NCI-H460 (cell line): ENCODE measurements at places on chromosomes 13 and 19.

DNA sequence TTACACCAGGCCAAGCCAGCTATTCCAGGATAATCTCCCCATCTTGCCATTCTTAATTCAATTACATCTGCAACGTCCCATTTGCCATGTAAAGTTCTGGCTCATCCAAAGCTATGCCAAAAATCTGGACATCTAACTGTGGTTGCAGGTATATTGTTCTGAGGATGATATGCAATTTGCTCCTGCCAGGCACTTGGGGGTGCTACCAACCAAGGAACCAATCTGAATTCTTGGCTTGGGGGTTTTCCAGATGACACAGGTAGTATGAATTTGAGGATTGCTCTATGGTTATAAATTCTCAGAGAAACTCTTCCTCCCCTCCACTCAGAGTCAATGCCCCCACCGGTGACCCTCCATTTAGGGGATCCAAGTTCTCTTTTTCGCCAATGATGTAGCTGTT lies 33.0 kb downstream of the CRYL1 start:
- DNase-seq = peak; percentile 38

GRCh38 chr13:44764302-44764692 lies 188.2 kb upstream of the TSC22D1 start:
- DNase-seq = no peak

- DNase-seq = no peak
Measured at GRCh38 chr13:62678039-62678438, 1262.4 kb upstream of the PCDH20 start.

GRCh38 chr13:83121896-83122295 lies 760.4 kb downstream of the SLITRK1 start:
- DNase-seq = no peak

GRCh38 chr19:30682999-30683536 lies 310.9 kb downstream of the ZNF536 start:
- DNase-seq = peak; percentile 35

GRCh38 chr13:60454425-60454824 lies 57.4 kb downstream of the TDRD3 start:
- no peak for DNase-seq

GRCh38 chr19:2236314-2237050 lies at the start of the genes PLEKHJ1 and SF3A2:
Gene PLEKHJ1, minus strand, starts transcription at chr19:2236329. Its CDS starts 81 bp downstream, at chr19:2236248.
Gene SF3A2, plus strand, starts transcription at chr19:2236824. Its CDS starts 6,595 bp downstream, at chr19:2243419.
- peak; percentile 94 for DNase-seq

DNA sequence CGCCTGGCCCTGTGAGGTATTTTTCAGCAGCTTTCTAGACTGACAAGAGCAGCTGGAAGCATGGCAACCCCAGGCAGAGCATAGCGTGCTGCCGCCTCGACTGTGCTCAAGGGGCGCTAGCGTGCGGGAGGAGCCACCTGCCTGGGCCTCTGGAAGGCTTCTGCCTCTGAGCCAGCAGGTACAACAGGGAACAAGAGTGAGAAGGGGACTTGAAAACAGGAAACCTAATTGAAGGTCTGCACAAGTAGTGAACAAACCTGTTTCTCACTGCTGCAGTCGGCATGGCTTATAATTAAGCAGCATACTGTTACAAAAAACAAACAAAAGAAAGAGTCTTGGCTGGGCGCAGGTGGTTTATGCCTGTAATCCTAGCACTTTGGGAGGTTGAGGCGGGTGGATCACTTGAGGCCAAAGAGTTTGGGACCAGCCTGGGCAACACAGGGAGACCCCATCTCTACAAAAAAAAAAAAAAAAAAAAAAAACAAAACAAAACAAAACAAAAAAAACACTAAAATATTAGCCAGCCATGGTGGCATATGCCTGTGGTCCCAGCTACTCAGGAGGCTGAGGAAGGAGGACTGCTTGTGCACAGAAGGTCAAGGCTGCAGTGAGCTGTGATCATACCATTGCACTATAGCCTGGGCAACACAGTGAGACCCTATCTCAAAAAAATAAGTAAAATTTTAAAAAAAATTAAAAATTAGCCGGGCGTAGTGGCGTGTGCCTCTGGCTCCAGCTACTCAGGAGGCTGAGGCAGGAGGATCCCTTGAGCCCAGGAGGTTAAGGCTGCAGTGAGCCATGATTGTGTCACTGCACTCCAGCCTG lies 12.6 kb upstream of the GARRE1 start:
- DNase-seq = peak; percentile 19

DNA sequence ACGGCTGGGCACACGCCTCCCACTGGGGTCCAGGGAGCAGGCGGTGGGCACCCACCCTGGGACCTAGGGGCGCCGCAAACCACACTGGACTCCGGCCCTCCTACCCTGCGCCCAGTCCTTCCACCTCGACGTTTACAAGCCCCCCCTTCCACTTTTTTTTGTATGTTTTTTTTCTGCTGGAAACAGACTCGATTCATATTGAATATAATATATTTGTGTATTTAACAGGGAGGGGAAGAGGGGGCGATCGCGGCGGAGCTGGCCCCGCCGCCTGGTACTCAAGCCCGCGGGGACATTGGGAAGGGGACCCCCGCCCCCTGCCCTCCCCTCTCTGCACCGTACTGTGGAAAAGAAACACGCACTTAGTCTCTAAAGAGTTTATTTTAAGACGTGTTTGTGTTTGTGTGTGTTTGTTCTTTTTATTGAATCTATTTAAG lies 1.6 kb downstream of the JUNB start:
- no peak for DNase-seq

- DNase-seq = no peak
Measured at GRCh38 chr19:49793561-49793840, 19.6 kb downstream of the FUZ start.

DNA sequence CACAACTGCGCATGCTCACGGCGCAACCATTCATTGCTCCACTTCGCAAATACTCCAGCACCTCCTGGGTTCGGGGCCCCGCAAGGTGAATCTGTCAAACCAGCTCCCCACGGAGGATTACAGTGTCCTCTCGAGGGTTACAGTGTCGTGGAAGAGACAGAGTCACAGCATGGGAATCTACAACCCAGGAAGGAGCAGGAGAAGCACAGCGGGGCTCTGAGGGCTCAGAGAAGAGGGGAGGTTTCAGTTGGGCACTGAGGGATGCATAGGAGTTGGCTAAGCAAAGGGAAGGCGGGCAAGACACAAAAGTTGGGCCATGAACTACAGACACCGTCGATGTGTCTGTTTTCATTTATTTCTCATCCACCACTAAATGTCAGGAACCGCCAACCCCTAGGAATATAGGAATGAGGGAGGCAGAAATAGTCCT lies 1.0 kb upstream of the GTF2F1 start:
- peak; percentile 40 for DNase-seq

DNA sequence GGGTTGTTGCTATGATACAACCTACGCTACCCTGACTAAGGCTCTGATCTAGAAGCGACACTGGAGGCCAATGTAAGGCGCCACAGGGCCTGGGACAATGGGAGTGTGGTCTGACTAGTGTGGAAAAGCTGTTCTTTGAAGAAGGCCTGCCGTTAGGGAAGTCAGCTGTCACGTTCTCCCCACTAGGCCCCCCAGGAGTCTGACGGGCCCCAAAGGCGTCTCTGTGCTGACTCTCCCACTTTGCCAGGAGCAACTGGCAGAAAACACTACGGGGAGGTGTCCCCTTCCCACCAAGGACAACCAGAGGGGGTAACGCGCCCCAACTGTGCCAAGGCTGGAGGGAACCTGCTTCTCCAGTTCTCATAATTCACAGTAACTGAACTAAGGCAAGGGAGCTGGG lies 25.3 kb upstream of the EIF3G start:
- DNase-seq = no peak

DNA sequence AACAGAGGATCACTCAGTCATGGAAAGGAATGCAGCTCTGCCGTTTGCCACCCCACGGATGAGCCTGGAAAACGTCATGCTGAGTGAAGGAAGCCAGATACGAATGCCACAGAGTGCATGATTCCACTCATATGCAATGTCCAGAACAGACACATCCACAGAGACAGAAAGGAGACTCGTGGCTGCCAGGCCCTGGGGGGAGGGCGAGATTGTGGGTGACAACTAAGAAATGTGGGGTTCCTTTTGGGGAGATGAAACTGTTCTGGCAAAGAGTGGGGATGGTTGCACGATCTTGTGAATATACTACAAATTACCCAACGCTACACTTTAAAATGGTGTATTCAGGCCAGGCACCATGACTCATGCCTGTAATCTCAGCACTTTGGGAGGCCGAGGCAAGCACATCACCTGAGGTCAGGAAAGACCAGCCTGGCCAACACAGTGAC lies 27.2 kb upstream of the NAPA start:
- DNase-seq = no peak

DNA sequence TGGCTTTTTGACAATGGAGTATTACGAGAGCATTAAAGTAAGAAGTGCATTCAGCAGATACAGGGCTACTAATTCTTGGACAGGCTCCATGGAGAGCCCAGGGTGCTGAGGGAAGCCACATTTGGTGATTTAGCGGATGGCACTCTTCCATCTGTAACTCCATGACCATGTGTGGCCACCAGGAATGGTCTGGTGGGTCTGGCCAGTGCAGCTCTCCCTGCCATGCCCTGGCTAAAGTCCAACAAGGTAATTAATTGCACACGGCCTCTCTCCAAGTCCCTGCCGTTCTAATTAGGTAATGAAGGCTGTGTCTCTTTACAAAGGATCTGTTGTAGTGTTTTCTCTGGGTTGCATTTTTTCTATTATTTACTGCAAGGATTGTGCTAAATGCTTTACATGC lies 4.3 kb upstream of the ZFR2 start:
- no peak for DNase-seq

GRCh38 chr13:25632166-25632888 lies 260.6 kb downstream of the ATP8A2 start:
- no peak for DNase-seq

GRCh38 chr19:15913830-15914229 lies 16.0 kb upstream of the CYP4F2 start:
- DNase-seq = no peak

DNA sequence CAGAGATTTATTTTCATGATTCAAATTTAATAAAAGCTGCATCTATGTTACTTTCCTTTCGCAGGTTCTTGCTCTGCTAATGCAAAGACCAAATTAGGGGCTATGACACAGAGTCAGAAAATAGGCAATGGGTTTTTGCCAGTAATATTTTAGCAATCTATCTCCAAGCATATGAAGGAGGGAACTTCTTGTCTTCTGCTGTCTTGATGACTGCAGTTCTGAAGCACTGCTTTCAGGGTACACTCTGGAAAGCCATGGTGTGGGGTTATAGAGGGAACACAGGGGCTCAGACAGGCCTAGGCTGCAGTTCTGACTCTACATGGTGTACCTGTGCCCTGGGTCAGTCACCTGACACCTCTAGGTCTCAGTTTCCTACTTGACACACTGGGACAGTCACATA lies 263.4 kb downstream of the DNAJC15 start:
- DNase-seq = no peak

DNA sequence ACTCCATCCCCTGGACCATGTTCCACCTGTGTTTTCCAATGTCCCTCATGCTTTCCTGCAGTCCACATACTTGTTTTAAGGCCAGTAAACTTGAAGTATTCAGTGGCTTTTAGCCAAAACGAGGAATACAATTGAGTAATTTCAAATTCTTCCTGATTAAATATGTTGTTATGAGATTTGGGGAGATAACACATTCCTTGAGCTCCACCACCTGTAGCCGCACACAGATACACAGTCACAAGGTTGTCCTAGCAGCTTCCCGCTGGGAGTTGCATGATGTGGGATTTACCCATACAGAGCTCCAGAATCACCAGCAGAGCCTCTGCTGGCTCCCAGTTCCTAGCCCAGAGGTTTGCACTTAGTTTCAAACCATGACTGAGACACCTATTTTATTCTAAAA lies 53.6 kb upstream of the FRY start:
- no peak for DNase-seq

DNA sequence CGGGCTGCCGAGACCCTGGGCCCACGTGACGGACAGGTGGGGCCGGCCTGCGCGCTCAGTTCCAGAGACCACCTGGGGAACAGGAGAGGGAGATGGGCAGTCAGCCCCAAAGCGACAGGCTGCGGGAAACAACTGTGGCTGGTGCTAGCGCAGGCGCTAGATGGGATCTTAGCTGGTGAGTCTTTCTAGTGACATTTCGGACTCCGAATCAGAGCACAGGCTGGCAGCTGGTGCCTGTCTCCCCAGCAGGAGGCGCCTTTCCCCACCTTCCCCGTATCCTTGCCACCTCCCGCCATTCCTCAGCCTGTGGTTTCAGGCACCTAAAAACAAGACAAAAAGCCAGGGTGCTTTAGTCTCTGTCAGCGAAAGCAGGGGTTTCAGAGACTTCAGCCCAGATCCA lies 19.4 kb upstream of the RANBP3 start:
- no peak for DNase-seq

GRCh38 chr19:7360393-7360984 lies 11.8 kb downstream of the ARHGEF18 start:
- DNase-seq = no peak

- no peak for DNase-seq
Measured at GRCh38 chr13:35940734-35941133, 190.4 kb downstream of the DCLK1 start.

DNA sequence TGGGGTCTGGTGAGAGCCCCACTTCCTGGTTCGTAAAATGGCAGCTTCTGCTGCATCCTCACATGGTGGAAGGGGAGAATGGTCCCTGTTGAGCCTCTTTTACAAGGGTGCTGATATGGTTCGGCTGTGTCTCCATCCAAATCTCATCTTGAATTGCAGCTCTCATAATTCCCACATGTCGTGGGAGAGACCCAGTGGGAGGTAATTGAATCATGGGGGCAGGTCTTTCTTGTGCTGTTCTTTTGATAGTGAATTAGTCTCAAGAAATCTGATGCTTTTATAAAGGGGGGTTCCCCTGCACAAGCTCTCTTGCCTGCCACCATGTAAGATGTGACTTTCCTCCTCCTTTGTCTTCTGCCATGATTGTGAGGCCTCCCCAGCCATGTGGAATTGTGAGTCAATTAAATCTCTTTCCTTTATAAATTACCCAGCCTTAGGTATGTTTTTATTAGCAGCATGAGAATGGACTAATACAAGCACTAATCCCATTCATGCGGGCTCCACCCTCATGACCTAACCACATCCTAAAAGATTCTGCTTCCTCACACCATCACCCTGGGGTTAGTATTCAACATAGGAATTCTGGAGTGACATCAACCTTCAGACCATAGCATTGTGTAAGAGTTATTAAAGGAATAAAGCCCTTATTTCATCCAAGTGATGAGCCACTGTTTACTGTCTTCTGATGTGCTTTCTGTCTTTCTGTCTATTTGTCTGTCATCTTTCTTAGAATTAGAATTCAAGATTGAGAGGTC lies 159.0 kb upstream of the IRS2 start:
- DNase-seq = no peak

- no peak for DNase-seq
Measured at GRCh38 chr13:102127153-102127552, 274.7 kb downstream of the FGF14 start.

DNA sequence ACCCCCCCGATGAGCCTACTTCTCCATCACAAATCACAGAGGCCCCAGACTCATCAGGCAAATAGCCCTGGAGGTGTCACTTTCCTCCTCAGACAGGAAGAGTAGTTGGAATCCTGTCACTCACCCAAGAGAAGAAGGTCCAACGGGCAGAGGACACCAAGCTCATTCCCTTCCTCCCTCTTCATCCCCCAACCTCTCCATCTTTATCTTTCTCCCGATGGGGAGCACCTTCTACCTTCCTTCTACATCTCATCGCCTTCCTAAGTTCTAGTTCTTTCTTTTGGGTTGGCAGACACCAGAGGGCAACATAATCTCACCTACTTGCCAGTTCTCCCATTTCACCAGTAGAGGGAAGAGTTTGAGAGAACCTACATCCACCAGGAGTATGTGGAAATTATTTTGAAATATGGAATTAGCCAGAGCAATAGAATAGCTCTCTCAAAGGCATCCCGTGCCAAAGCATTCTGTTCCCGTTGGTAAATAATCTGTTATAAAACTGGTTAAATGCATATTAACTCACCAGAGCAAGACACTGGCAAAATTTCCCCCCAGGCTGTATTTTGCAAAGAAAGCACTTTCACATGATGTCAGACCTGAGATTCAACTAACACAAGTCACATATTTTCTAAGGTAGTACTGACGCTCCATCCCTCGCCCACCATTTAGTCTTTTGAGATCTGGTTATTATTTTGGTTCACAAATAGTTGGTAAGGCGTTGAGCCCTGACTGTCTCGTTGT lies 55.0 kb downstream of the ZIC5 start:
- DNase-seq = peak; percentile 70
